ENCODE measurements at places on chromosomes 6 and 20.

DNA sequence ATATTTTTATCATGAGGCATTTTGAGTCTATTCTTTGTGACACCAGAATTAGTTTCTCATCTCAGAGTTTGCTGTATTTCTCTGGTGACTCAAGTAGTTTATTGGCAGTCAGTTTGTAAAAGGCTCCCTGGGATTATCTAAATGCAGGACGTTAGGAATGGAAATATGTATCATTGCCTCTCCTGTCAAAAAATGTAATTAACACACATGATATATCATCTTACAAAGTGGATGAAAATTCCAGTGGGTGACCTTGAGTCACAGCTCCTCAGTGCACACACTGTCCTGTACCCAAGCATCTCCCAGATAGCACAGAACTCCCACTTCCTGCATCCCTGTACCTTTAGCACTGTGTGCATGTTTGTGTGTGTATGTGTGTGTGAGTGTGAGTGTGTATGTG lies 258.6 kb downstream of the LAMA2 start:
- DNase-seq: peak; percentile 4

GRCh38 chr20:64226686-64227580 lies 28.6 kb upstream of the PCMTD2 start:
- no peak for DNase-seq

- DNase-seq: no peak
These were observed 3.4 kb downstream of the HSPA1L start for GRCh38 chr6:31811645-31812044.

DNA sequence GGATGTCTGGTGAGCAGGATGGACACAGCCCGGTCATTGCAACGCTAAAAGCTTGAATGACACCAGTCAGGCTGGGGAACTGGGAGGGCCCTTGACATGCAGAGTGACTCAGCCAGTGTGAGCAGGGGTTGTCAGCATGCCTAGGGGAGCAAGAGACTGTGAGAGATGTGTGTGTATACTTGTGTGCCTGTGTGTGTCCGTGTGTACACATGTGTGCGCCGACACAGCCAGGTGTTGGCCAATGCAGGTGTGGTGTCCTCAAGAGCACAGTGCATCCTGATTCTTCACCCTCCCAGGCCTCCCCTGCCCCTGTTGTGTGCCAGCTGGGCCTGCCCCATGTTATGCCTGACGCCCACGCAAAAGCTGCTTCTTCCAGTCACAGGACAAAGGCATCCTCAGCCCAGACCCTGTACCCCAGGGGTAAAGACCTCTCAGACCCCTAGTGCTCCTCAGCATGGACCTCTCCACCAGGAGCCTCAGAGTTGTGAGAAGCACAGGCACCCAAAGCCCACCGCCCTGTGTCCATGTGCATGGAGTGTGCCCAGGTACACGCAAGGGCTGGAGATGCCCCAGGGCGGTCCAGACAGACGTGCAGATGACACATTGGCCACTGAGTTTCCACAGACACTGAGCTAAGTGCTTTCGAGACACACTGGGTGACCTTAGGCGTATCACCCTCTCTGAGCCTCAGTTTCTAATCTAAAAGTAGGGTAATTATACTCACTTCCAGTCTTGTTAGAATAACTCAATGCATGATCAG lies 16.6 kb downstream of the NRSN2 start:
- peak; percentile 49 for DNase-seq
